Testis (tissue), 5 donors: ENCODE measurements at places on chromosomes 6 and 20. TPM values are rescaled to one million over a fixed set of nuclear protein-coding genes. Genes with fewer than 3 reads are reported as not detected.

Gene OR2J3
- 2.9 TPM for total RNA-seq

Gene OR12D3
- total RNA-seq = 0.19 TPM

Gene MCCD1
- total RNA-seq = not detected

Gene SEMG1
- total RNA-seq = not detected

Gene OLIG3
- not detected for total RNA-seq

Gene KCNK5
- 2.0 TPM for total RNA-seq

Gene SPATS1
- 13.1 TPM for total RNA-seq

Gene FOXS1
- total RNA-seq = 4.4 TPM

Gene CGA
- not detected for total RNA-seq

Gene PTCHD4
- 0.68 TPM for total RNA-seq

Gene ERVFRD-1
- not detected for total RNA-seq

Gene MAK
- 9.4 TPM for total RNA-seq

Gene BLOC1S5
- 10.9 TPM for total RNA-seq

- no peak for DNase-seq
These were observed 290.3 kb downstream of the TAF4 start for GRCh38 chr20:61775423-61775822.

DNA sequence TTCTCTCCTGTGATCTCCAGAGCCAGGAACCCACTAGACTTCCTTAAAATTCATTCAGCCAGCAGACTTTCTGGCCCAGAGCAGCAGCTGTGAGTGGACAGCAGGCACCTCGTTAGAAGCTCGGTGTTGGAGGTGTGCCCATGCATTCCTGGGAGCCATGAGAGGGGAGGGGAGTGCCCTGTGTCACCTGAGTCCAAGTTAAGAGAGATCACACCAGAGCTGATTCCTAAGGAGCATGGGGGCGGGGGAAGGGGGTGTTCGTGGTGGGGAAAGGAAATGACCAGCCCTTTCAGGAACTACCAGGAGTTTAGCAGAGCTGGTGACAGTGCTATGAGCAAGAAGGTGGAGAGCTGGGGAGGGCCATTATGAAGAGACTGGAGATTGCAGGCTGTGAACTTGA is 46.9 kb downstream of the GFRA4 start:
- DNase-seq = no peak

GRCh38 chr6:45084257-45084656 is 243.9 kb upstream of the RUNX2 start:
- no peak for DNase-seq

GRCh38 chr6:105072798-105073199 is 107.0 kb downstream of the POPDC3 start:
- no peak for DNase-seq

DNA sequence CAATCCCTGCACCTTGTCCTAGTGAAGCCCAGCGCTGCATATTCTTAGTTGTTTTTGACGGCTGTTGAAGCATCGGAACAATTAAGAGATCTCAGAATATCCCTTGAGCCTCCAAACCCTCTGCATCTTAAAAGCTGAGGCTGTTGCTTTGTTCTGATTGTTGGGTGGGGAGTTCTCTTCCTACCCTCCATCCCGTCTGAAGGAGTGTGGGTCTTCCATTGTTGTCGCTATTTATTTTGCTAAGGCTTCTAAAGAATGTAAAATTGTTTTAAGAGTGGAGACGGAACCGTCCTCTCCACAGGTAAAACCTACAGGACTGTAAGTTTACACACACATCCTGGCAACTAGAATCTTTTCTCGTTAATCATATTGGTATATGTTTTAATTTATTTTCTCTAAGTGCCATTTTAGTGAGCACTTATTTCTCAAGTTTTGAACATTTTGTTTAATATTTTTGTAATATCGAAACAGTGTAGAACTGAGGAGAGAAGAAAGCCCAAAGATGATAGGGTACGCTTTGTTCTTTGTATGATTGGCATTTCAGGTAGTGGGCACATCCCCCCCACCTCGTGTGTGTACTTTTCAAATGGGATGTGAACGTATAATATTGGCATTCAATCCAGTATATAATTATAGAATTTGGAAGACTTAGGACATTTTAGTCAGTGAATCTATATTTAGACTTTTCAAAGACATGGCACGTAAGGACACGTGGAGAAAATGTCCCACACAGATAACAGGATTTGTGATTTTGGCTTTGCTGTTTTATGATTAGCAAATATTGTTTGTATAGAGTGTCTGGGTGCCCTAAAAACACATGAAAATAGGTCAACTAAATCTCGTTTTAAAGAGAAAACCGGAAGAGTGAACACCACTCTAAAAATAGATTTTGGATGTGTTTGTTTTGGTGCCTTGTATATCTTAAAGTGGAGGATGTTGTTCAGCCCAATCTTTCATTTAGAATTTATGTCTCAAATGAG is 1.3 kb downstream of the RNF146 start:
- peak; percentile 17 for DNase-seq

- no peak for DNase-seq
These were observed 3.5 kb downstream of the NUP153 start for GRCh38 chr6:17703256-17703694.

DNA sequence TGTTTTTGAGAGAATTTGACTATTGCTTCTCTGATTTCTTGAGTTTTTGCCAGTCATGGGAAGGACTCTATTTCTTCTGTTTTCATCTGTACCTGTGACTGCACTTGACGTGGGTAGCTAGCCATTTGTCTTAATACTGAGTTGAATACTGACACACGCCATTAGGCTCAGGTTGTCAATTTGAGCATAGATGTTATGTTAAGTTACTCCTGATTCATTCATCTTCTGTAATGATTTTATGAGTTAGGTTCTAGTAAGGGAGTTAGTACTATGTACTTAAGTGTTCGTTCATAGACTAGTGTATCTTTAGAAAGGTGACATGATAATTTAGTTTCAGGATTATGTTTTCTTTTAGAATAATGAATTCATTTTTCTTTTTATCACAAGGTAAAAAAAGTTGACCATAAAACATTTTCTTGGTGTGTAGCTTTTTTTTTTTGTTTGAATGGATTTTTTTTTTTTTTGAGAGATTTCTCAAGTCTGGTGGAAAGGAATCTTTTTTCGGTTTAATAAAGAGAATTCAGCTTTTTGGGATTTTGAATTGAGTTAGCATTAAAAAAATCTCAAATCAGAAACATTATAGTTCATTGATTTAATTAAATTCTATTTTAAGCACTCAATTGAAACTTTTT is 1.7 kb downstream of the AFDN start:
- no peak for DNase-seq

DNA sequence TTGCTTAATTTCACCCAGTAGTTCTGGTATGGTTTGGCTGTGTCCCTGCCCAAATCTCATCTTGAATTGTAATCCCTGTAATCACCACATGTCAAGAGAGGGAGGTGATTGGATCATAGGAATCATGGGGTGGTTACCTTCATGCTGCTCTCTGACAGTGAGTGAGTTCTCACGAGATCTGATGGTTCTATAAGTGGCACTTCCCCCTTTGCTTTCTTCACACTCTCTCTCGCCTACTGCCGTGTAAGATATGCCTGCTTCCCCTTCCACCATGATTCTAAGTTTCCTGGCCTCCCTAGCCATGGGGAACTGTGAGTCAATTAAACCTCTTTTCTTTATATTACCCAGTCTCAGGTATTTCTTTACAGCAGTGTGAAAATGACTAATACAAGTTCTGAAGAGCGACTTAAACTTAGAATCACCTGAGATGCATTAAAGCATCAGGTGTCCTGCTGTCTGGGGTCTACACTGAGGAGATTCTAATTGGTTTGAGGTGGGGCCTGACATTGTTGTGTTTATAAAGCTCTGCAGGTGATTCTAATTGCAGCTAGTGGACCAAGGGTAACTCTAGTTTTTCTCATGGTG is 82.1 kb upstream of the DTNBP1 start:
- DNase-seq = no peak

DNA sequence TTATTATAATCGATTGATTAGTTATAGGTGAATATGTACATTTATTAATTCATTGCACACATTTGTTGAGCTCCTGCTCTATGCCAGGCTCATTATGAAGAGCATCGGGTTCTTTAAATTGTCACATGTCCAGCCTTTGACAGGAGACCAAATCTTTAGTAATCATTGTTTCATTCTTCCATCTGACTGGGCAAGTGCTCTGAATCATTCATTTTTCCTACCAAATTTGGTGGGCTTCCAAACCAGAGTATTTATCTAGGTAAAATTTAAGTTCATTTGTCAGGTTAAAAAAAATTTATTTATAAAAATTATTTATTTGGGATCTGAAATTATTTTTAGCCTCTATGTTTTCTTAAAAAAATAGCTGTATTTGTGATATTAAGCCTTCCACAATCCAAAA is 404.9 kb upstream of the MMS22L start:
- no peak for DNase-seq

GRCh38 chr6:31149827-31150447 is 7.7 kb downstream of the CCHCR1 start:
- DNase-seq = no peak

DNA sequence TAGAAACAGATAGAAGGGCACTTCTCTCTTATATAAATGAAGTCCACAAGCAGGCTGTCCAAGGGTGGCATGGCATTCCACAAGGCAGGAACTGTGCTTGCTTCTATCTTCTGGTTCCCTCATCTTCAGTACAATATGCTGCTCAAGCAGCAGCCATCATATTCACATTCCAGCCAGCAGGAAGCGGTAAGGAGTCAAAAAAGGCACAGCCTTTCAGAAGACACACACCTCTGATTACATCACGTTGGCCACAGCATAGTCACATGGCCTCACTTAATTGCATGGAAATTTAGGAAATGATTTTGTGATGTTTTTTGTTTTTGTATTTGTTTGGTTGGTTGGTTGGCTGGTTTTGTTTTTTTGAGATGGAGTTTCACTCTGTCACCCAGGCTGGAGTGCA is 19.0 kb downstream of the REM1 start:
- no peak for DNase-seq

DNA sequence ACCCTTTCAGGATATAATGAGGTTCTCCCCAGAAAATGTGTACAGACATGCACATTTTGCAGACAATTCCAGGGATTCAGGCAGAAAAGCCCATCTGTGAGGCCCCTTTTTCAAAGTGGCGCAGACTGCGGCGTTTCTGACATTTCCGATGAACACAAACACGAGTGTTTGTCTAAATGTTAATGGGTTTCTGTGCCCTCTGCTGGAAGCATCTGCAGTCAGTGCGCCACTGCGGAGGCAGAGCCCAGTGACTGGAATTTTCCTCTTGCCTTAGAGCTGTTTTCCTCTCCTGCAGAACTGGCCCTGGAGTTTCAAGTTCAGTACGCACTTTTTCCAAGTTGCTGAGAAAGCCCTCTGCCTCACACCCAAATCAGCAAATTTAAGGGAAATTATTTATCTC is 15.3 kb downstream of the ANKRD60 start:
- no peak for DNase-seq

DNA sequence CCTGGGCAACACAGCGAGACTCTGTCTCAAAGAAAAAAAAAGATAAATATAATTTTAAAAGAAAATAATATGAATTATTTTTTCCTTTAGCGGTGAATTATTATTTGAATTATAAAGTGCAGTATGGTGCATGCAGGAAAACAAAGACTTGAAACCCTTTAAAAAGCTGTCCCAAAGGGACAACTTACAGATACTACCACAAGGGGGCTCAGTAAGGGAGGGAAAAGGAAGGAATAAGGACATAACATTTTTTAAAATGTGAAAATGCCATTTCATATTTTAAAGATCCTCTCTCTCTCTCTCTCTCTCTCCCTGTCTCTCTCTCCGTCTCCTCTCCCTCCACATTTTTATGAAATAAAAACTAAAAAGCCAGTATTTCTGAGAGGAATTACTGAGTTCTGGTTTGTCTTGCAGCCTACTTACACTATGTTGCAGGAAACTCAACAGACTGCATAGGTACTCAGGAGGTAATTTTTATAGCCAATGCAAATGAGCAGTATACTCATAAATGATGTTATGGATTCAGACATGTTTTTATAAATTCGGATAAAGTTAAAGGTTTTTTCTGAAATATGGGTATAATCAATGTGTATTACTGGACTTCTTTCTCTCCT is 455.0 kb upstream of the GJE1 start:
- no peak for DNase-seq

GRCh38 chr6:89221971-89222711 is 5.0 kb upstream of the GABRR1 start:
- DNase-seq = no peak

DNA sequence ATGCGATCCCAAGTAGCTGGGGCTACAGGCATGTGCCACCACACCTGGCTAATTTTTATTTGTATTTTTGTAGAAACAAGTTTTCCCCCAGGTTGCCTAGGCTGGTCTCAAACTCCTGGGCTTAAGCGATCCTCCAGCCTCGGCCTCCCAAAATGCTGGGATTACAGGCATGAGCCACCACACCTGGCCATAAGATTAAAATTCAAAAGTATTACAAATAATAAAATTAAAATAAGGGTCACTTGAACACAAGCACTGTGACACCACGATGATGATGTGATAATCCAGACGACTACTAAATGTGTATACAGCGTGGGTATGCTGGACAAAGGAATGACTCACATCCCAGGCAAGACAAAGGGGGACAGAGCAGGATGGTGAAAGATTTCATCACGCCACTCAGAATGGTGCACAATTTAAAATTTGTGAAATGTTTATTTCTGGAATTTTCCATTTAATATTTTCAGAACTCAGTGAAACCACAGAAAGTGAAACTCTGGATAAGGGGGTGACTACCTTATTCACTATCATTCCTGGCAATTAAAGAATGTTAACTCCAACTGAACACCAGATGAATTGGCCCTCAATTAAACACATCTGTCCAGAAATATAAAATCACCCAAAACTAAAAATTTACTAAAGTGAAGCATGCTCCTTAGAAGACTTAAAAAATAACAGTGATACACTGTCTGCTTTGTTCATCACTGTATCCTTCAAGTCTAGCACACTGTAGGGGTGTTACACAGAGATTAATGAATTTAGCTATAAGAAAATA is 13.1 kb downstream of the B4GALT5 start:
- no peak for DNase-seq

GRCh38 chr6:3906846-3907151 is 57.6 kb downstream of the FAM50B start:
- DNase-seq = no peak

DNA sequence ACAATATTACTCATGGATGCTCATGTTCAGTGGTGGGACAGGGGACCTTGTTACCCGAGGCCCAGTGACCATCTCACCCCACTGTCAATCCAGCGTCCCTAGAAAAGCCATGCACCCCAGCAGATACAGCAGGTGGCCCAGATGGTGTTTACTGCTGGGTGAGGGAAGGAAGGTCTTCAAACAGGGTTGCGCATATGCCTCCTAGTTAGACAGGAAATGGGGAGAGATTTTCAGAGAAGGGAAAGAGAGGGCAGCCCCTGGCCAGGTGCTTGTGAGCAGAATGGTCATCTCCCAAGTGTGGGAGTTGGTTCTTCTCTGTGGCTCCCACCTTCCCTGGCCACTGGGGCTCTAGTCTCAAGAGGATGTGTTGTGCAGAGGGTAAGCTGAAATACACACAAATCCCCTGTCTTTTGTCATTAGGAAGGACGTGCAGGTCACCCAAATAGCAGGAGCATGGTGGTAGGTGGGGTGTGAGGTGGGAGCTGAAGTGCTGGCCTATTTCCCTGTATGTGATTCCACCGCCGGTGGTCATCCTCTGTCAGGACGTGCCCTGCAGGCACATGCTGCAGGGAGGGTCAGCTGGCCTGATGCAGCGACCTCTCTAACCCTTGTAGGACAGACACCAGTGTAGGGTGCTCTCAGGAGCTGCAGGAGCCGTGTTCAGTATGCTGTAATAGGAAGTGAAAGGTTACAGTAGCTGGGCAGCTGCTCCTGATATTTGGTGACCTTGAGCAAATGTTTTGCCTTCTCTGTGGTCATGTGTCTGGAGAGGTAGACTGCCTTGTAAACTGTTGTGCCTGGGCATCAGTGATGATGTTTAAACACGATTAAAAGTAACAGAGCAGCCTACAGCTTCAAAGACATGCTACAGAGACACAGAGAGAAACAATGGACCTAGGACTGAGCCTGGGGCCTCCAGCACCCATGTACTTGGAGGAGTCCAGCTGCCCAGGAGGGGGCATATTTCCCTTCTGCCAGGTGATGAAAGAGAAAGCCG is 3.2 kb upstream of the CST3 start:
- no peak for DNase-seq
